ENCODE measurements at places on chromosomes 7 and 10.

DNA sequence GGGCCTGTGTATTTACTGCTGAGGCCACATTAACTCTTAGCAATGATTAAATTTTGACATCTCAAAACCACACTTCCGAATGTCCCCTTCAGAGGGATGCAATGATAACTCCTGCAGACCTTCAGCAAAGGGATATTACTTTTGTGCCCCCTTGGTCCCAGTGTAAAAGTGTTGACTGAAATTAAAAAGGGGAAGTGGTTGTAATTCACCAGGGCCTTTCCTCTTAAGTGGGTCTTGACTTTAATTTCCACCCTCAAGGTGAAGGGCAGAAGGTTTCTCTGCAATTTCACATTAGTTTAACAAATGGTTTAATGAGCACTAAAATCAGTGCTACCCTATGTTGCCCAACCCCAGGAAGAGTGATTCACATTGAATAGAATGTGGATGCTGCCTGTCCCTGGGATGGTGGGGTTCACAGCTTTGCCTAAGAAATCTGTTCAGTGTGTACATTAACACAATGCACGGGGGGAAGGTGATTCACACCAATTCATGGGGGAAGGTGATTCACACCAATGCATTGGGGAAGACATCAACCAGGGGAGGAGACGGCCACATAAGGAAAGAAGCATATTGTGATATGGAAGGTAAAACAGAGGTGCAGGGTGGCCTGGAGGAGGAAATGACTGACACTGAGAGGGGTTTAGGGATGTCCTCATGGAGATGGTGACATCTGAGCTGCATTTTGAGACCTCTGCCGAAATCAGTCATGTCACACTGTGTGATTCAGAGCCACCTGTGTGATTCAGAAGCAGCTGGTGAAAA is 19.4 kb upstream of the TNS3 start:
- DNase-seq: no peak

DNA sequence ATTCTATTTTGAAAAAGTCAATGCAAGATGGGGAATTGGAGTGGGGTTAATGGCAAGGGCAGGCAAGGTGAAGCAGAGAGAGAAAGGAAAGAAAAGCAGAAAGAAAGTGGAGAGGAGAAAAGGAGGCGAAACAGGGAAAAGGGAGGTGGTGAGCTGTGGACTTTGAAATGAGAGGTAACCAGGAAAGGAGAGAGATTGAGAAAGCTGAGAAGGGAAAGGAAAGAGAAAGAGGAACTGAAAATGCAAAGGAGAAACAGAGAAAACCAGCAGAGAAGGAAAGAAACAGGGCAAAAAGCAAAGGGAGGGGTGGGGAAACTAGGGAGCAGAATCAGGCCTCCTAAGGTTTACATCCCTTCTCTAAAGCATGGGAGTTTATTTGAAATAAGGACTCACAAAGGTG is 72.5 kb upstream of the TPK1 start:
- DNase-seq: no peak

DNA sequence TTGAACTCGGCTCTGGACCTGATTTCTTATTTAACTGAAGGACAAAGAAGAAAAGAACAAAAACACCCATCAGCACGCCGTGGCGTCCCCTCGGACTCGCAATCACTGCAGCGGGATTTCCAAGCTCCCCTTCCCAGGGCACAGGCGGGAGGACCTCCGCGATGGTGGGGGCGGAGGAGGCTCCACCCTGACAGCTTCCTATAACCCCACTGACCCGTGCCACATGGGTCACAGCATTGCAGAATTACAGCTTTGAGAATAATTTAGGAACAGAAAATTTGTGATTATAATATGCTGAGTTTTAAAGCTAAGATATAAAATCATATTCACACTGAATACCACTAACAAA is 129.7 kb upstream of the SEC61G start:
- DNase-seq: no peak

- DNase-seq: no peak
Measured at GRCh38 chr7:137146012-137146455, 197.5 kb downstream of the PTN start.

- no peak for DNase-seq
Measured at GRCh38 chr7:82376739-82377138, 66.8 kb downstream of the CACNA2D1 start.

GRCh38 chr10:79442171-79443040 is 3.0 kb downstream of the ZCCHC24 start:
- no peak for DNase-seq

GRCh38 chr7:39394105-39394680 is 172.0 kb upstream of the YAE1 start:
- DNase-seq: no peak

GRCh38 chr10:114624951-114625780 is 32.9 kb downstream of the ABLIM1 start:
- no peak for DNase-seq

DNA sequence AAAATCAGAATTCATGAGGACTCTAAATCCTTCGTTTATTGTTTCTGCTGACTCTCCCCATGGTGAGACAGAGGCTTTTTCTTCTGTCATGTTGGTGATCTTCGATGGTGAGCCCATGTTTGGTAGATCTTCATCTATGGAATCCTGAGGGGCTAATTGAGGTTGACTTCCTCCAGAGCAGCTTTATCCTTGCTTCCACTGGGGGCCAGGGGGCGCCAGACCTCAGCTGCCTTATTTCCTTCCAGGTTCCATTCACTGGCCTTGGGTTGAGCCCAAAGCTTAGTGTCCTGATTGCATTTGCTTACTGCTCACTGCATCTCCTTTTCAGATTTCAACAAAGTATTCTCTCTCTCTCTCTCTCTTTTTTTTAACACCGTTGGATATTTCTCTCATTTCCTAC is 80.7 kb downstream of the GCC1 start:
- no peak for DNase-seq

DNA sequence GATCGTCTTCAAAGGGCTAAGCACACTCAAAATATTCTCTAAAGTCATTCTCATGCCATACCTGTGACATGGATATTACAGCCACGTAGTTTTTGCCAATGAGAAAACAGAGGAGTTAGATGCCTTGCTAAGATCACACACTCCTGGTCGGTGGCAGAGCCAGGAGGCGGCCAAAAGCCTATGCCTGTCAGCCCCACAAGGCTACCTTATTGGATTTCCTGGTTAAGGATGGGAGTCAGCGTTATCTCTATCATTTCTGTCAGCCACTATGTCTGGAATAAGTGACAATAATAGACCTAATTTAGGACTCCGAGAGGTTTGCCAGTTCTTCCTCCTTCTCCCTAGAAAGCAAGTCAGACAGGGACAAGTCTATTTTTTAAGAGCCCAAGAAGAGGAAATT is 250.8 kb downstream of the TRIL start:
- DNase-seq: no peak

DNA sequence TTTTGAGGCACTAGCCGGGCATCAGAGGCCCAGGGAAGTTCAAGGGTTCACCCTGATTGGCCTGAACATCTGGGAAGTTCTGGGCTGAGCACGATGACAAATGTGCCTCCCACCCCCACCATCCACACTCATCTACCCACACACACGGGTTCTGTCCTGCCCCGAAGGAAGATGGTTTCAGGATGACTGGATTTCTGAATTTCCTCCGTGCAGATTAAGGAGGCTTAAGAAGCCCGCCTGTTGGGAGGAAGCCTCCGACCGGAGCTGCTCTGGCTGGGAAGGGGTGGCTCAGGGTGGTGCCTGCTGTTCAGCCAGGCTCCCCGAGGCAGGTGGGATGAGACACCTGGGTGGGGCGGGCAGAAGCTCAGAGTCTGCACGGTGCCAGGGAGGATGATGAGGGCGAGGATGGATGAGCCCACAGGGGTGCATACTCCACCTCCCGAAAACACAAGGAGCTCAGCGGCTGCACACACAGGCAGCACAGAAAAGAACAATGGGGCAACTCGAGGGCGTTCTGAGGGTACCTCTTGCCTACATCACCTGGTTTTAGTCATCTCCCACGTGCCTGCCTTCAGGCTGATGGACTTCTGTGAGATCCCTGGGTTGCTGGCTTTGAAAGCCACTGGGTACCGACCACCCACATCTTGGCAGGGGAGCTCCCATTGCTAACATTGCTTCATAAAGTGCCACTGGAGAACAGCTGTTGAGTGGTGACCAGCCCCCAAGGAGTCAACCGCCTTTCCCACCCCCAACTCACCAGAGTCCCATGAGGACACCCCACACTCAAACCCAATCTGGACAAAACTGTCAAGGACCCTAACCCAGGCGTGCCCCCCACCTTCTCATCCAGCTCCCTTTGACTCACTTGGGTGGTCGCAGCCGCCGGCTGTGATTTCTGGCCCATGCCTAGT is 41.2 kb downstream of the CALML3 start:
- no peak for DNase-seq

DNA sequence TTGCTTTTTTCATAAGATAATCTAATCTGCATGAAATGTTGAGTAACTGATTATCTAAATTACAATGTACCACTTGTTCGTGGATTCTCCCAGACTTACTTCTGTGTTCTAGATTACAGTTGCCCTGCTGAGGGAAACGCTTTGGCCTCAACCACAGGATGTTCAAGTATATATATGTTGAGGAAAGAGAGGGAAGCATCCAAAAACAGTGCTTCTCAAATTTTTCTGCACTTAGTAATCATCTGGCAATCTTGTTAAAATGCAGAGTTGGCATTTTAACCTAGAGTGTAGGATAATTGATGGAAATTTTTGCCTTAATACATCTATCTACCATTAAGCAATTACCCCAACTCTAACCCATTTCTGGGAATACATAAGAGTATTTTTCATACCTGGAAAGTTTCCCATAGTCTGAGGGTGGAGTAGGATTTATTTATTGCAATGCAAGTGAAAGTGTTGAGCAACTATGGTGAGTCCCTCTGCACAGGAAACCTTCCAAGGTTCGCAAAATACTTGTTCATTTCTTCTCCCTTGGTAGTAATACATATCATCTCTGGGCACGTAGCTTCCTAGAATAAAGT is 59.6 kb upstream of the C1GALT1 start:
- DNase-seq: no peak

DNA sequence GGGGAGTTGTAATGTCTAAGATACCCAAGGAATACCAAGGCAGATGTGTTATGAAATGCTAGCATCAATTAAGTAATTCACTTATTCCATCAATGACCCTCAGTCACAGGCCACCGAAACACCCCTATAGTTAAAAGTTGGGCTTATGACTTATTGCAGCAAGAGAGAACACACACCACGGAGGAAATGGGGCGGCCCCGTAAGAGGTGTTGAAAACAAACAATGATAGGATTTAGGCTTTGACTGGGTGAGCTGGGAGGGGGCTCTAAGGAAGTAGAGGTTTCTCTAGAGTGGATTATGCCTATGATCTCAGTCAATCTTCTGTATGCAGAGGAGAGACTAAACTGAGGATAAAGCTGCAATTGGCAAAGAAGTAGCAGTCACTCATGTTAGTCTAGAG is 45.4 kb upstream of the PRKCQ start:
- DNase-seq: no peak

DNA sequence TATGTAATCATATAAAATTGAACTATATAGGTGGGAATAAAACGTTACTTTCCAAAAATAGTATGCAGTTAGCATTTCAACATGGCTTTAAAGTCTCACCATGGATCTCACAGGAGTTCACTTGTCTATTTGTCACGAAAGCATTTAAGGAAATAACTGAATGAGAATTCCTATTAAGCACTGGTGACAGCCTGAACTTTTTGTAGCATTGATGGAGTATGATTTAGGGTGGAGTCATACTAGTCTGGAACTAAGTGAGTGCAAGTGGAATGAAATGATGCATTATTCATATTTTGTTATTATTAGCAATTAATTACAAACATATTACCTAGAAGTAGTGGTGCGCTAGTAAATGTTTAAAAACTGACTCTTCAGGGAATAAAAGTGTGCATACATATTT is 26.0 kb upstream of the HIBADH start:
- DNase-seq: no peak

DNA sequence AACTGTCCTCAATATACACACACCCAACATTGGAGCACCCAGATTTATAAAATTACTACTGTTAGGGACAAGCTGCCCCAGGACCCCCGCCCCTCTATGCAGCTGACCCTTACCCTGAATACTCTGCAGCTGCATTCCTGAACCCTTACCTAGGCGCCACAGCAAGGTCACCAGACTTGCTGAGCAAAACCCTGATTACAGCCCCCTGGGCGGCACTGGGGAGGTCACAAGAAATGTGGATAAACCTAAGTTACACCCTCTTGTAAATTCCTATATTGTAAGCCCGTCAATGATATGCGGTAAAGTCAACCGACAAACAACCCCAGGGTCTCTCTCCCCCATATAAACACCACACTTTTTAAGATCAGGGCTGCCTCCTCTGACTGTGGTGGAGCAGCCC is 25.1 kb downstream of the SNX13 start:
- no peak for DNase-seq

GRCh38 chr7:29147821-29148220 is 1.5 kb upstream of the CPVL start:
- no peak for DNase-seq

DNA sequence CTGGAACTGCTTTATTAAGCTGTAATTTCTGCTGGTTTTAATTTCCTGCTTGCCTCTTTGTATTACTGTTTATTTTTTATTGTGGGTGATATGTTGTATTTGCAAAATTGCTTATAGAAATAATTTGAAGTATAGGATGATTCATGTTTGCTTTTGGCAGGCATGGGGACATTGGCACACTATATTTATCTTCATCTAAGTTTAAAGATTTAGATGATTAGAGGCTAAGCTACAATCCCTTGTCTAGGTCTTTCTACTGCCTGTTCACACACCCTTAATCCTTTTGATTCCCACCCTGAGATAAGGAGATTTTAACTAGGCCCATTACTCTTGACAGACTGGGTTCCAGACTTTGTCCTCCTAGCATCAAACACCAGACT is 182.8 kb upstream of the KAT6B start:
- no peak for DNase-seq

DNA sequence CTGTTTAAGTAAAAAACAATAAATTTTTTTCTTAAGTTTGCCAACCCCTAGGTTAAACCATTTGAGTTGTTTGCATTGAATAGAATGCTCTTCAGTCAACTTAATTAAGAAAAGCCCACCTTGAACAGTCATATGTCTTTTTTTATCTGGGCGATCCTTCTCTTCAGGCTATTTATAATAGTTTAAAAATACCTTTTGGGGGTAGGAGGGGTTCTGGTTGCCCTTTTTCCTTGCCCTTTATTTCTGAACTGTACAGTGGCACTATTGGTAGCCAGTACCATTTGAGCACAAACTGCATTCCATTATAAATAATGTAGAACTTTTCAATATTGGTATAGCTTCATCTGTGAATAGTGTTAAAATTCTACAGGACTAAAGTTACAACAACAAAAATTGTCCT is 13.1 kb downstream of the CALU start:
- no peak for DNase-seq

DNA sequence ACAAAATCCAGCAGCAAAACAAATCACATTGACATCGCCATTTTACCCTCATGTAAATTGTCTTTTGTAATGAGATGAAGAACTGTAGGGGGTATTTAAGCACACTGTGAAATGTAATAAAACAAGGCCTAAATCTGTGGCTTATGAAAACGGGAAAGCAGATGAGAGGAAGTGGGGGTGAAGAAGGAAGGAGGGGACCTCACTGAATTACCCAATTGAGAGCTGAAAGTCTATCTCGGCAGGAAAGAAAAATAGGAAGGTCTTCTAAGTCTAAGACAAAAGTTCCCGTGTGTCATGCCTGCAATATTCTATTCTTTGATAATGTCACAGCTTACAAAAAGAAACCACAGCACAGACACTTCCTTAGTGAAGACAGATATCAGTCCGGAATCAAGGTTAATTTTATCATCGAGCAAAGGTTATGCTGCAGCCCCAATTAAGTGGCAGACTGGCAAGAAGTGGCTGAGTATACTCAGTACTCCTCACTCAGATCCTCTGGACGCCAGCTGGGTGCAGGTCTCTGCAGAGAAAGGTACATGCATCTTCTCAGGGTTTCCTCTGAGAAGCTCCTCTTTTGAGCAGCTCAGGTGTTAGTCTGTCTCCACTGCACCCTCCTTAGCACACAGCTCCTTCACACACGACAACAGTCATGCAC is 239.7 kb downstream of the FANK1 start:
- no peak for DNase-seq
